ENCODE measurements at places on chromosomes 4 and X. TPM values are rescaled to one million over a fixed set of nuclear protein-coding genes. Genes with fewer than 3 reads are reported as not detected.

- DNase-seq = no peak
These were observed 404.6 kb downstream of the PRDM5 start for GRCh38 chr4:120517966-120518365.

GRCh38 chr4:60865273-60865672 is 334.9 kb upstream of the ADGRL3 start:
- no peak for DNase-seq

DNA sequence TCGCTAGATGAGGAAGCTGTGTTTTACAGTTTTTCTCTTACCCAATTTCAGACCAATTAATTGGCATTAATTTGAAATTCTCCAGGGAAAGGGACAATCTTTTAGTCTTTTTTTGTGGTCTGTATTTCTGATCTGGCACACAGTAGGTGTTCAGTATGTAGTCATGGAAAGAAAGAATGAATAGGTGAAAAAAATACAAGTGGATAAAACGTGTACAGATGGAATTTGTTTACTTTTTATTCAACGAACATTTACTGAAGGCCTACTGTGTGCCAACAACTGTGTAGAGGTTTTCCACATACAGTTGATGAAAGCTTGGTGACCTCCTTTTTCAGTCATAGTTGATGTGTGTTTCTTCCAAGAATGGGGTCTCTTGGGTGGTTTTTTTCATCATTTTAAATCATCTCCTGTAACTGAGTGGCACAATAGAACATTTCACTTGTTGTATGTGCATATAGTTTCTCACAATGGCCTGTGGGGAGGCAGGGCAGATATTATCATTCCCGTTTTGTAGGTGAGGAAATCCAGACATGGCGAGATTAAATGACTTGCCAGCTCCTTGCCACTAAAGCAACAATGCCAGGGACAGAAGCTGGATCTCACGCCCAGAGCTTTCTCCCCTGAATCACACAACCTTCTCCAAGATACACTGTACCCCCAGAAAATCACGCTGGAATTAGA is 102.4 kb downstream of the CEP135 start:
- no peak for DNase-seq

DNA sequence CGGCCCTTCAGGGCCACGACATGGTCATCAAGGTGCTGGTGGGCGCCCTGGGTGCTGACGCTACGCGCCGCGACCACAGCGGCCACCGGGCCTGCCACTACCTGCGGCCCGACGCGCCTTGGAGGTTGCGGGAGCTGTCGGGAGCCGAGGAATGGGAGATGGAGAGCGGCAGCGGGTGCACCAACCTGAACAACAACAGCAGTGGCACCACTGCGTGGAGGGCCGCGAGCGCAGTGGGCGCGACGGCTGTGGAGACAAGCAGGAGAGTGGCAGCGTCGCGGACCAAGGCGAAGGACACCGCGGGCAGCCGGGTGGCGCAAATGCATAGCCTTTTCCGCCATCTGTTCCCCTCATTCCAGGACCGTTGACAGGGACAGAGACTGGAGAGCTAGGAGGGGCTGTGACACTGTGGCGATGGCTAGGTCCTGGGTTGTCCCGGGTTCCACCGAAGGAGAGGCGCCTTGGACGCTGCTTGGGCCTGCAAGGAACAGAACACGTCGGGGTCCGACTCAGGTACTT is 919 bp downstream of the SOWAHD start:
- DNase-seq = peak; percentile 16

- DNase-seq = peak; percentile 98
These were observed at the start of gene AKAP17A for GRCh38 chrX:1591102-1591862. TSS of gene AKAP17A (plus strand) at chrX:1591604. CDS start at chrX:1593463, 1,859 bp downstream.

PPEF2 gene
- 0.16 TPM for total RNA-seq

HSD17B13 gene
- 0.25 TPM for total RNA-seq
